ENCODE measurements at places on chromosomes 3 and 15.

GRCh38 chr3:181700168-181701087 lies 11.3 kb upstream of the SOX2 start:
- DNase-seq: no peak

DNA sequence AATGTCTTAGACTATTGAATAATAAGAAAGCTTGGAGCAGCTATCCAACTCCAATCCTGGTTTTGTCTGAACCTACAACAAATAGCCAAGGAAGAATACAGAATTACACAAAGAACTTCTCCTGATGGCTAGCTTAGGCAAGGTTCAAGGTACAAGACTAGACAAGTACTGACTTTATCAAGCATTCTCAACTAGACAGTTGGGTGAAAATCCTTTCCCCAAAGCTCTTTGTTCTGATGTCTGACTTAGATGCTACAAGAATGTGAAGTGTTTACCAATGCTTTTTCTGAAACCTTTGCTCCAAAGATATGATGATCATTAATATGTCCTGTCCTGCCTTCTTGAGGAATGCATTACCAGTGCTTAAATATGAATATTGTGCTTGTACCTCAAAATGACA lies 113.8 kb downstream of the ANXA2 start:
- no peak for DNase-seq

- no peak for DNase-seq
These were observed 25.9 kb upstream of the GOLGA8B start for GRCh38 chr15:34609102-34610057.

DNA sequence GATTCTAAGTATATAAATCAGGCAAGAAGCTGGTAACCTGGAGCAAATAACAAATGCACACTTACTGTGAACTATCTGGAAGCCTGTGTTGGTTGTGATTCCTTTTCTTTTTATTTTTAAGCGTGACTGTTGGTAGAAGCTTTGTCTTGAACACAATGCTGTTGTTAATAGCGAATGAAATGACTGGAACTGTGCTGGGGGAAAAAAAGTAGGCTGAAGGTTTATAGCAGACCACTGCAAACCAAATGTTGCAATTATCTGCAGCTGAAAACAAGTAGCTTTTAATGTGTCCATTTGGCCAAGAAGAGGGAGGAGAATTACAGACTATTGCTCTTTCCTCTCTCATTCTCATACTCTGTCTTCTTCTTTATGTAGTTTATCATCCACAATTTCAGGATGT lies 184.5 kb upstream of the DNAJC19 start:
- no peak for DNase-seq

DNA sequence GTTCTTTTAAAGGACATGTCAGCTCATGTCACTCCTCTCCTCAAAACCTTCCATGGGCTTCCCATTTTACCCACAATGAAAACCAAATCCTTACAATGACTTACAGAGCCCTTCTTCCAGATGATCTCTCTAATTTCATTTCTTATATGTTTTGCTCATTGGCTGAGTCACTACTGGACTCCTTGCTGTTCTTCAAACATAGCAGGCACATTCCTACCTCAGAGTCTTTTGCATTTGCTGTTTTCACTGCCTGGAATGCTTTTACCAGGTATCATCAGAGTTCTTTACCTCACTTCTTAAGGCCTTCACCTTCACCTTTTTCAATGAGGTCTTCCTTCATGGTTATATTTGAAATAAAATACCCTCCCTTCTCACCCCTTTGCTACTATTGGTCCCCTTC lies 57.3 kb downstream of the NECTIN3 start:
- DNase-seq: no peak

DNA sequence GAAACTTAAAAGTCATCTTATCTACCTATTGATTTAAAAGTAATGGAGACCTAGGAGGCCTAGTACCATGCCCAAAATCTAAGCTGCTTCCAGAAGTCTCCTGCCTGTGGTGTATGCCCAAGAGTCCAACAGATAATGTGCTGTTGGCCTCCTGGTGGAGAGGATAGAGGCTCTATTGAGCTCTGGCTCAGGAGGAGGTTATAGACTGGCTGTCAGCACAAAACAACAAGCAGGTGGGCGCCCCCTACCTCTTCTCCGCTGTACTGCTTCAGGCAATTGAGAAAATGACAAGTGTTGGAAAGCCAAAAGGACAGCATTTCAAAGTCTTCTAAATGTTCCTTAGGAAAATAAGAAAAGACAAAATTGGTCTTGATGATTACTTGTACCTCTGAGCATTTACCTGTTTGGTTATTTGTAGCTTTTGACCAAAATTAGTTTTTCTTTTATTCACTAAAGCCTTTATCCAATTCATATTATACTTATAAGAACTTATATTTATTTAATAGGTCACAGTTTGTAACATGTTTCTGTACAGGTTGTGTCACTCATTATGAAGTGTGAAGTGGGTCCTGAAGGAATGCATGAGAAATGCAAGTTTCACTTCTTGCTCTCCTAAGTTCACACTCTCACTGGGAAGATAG lies 17.2 kb upstream of the GNB5 start:
- peak; percentile 50 for DNase-seq

- no peak for DNase-seq
These were observed 139.2 kb upstream of the CTDSPL start for GRCh38 chr3:37722477-37722876.

- no peak for DNase-seq
These were observed 31.3 kb upstream of the WNT5A start for GRCh38 chr3:55518451-55518850.

DNA sequence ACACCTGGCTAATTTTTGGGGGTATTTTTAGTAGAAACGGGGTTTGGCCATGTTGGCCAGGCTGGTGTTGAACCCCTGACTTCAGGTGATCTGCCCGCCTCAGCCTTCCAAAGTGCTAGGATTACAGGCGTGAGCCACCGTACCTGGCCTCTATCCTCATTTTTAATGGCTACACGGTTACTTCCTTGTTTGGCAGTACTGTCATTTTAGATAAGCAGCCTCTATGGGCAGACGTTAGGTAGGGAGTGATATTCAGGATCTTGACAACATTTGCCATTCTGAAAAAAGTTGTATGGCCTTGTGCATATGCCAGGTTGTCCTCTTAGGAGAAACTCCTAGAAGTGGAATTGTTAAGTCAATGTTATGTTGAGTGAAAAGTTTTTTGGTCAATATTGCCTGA lies 141.7 kb downstream of the ITPR1 start:
- no peak for DNase-seq

GRCh38 chr3:181210275-181210674 lies 220.7 kb upstream of the DNAJC19 start:
- no peak for DNase-seq

DNA sequence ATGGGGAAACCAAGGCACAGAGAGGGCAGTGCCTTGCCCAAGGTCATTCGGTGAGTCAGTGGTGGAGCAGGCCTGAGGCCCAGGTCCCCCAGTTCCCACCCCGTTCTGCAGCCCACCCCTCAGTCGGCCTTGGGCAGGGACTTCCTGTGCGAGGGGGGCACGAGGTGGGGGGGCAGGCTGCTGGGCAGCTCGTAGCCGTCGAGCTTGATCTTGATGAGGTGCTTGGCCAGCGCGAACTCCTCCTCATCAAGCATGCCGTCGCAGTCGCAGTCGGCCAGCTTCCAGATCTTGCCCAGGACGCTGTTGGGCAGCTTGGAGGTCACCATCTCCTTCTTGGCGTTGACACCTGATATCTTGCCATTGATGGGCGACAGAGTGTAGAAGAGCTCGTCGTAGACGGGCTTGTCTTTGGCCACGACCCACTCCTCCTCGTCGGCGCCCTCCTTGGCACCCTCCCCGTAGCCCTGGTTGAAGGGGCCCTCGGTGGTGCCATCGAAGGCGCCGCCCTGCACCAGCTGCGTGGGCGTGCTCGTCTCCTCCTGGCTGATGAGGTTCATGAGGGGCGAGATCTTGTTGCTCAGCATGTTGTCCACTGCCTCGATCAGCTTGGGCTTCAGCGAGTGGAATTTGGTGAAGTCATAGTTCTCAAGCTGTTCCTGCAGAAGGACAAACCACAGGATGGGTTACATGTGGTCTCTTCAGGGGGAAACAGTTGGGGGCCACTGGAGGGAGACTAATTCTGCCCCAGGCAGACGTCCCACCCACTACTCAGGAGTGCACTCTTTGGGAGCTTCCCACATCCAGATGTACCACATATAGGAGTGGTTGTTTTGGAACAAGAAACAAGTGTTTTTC lies 6.9 kb upstream of the SPTBN5 start:
- no peak for DNase-seq

DNA sequence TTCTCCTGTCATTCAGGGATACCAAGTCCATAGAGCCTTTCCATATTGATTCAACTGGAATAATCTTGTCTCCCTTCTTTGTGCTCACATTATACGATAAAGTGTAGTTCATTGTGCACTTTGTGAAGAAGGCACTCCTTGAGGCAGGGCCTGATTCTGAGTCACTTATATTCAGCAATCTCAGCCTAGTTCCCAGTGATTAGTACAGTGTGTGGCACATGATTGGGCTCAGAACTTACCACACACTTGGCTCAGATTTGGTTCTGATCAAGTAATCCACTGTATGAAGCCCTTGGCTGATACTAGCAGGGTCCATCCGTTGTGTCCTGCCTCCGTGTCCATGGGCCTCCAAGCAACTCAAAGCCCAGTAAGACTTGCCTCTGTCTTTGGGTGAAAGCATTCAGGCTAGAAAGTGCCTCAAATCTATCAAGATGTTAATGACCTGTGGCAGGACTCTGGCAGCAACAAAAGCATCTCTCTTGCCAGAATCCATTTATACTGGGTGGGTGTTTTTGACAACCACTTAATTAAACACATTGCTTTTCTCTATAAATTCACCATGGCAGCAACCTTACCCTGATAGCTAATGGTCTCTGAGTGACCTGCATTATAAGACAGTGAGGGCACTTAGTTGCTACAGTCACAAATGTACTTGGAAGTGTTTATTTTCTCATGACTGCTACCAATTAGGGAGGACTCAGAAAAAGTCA lies 51.3 kb downstream of the TPRG1 start:
- no peak for DNase-seq

DNA sequence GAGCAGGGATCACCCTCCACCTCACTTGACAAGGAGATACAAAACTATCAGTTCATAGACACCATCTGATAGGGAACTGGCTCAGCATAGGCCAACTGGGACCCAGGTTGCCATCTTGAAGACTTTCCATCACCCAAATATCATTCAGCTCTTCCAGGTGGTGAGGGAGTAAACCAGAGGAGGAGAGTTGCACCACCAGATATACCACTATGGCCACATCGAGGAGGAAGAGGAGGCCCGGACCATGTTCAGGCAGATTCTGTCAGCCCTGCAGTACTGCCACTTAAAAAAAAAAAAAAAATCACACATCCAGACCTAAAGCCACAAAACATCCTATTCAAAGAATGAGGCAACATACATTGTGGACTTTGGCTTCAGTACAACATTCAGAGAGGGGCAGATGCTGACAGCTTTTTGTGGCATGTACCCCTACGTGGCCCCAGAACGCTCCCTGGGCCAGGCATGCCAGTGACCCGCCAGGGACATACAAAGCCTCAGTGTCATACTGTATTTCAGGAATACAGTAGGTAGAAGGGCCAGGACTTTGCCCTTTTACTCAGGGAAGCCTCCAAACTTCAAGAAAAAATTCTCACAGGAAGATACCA lies 18.4 kb upstream of the EMC3 start:
- DNase-seq: no peak

- DNase-seq: no peak
These were observed 72.1 kb downstream of the LRIG1 start for GRCh38 chr3:66428733-66429132.

DNA sequence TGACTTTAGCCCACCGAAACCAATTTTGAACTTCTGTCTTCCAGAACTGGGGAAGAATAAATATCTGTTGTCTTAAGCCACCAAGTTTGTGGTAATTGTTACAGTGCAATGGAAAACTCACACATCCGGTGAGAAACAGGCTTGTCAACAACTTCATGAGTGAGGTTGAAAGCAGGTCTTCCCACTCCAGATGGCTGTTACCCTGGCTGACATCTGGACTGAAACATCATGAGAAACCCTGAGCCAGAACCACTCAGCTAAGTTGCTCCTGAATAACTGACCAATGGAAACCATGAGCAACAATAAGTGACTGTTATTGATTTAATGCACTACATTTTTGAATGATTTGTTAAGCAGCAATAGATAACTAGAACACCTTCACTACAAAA lies 10.3 kb downstream of the ACSBG1 start:
- DNase-seq: no peak

DNA sequence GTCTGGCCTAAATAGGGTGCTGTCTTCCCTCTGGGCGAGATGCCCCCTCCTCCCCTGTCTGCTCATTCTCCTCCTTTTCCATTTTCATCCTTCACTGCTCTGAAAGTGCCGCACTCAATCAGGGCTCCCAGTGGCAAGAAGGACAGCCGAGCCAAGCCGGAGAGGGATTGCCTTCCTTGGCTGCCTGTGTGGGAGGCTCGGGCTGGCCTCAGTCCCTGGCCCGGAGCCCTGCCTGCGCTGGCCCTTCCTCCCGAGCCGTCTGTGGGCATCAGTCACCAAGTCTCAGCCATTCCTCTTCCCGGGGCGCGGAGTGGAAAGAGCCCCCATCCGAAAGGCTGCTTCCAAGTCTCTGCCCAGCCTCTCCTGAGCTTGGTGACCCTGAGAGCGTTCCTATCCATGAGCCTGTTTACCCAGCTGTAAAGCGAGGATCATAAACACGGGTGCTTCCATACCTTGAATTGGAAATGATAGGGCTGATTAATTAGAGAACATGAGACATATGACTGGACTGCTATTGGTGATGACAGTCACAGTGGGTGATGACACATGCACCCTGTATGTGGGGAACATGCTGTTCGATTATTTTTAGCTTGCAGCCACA lies 59.1 kb upstream of the TLE3 start:
- no peak for DNase-seq

GRCh38 chr15:99209326-99209725 lies 40.1 kb downstream of the TTC23 start:
- DNase-seq: no peak

- no peak for DNase-seq
These were observed 173.2 kb downstream of the TCF12 start for GRCh38 chr15:57091636-57092035.

- DNase-seq: no peak
These were observed 25.6 kb upstream of the GPR171 start for GRCh38 chr3:151228666-151229040.

- no peak for DNase-seq
These were observed 27.9 kb downstream of the MED12L start for GRCh38 chr3:151113343-151113742.

DNA sequence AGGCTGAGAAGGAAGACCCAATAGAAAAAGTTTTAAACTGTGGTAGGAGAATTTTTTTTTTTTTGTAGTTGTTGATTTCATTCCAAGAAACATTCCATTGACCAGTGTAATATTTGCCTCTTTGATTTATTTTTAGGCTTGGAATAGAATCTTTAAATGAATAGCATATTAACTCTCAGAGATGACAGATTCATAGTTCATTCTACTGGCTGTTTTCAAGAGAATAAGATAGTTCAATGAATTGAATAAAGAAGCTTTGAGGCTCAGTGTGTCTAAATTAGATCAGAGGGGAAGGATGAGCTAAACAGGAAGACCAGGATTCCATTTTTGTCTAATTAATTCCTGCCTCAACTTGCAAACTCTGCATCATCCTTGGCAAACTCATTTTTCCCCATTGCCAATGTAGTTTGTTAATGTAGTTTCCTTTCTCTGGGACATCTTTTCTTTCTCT lies 98.4 kb downstream of the NAALADL2 start:
- DNase-seq: no peak

All from stimulated activated CD8-positive, alpha-beta memory T cell treated with anti-CD3 and anti-CD28 coated beads, Interleukin-2, amount 100 ng/mL, for 1 hour (primary cell).